ENCODE measurements at places on chromosomes 16 and 17.
A peak's percentile ranks its signal among the peaks of the same experiment; 100 is the strongest.

GRCh38 chr16:9929313-9929712, 252.9 kb downstream of the GRIN2A start:
- DNase-seq = no peak

GRCh38 chr17:70320673-70321345, 151.5 kb downstream of the KCNJ2 start:
- no peak for DNase-seq

GRCh38 chr17:58660621-58661020, 31.2 kb downstream of the TEX14 start:
- DNase-seq = no peak

DNA sequence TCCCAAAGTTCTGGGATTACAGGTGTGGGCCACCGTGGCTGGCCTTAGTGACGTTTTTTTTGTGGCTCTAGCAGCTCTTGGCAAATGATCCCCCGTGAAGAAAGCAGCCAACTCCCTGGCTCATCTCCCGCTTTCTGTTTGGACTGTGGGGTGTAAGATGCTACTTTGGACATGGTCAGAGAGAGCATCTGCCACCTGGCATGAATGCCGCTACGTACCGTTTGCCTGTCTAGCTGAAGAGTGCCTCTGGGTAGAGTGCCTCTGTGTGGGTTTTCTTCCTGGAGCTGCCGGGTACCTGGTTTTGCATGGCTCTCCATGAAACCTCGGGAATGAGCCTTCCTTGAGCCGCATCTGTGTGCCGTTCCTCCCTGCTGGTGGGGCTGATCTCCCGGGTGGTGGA, 34.3 kb downstream of the NDEL1 start:
- no peak for DNase-seq

- DNase-seq = no peak
These were observed 83.3 kb upstream of the IRX3 start for GRCh38 chr16:54369861-54370260.

- DNase-seq = no peak
These were observed 76.3 kb downstream of the GAS7 start for GRCh38 chr17:10121971-10122707.

GRCh38 chr17:67221062-67221998, 23.7 kb downstream of the HELZ start:
- DNase-seq = no peak

DNA sequence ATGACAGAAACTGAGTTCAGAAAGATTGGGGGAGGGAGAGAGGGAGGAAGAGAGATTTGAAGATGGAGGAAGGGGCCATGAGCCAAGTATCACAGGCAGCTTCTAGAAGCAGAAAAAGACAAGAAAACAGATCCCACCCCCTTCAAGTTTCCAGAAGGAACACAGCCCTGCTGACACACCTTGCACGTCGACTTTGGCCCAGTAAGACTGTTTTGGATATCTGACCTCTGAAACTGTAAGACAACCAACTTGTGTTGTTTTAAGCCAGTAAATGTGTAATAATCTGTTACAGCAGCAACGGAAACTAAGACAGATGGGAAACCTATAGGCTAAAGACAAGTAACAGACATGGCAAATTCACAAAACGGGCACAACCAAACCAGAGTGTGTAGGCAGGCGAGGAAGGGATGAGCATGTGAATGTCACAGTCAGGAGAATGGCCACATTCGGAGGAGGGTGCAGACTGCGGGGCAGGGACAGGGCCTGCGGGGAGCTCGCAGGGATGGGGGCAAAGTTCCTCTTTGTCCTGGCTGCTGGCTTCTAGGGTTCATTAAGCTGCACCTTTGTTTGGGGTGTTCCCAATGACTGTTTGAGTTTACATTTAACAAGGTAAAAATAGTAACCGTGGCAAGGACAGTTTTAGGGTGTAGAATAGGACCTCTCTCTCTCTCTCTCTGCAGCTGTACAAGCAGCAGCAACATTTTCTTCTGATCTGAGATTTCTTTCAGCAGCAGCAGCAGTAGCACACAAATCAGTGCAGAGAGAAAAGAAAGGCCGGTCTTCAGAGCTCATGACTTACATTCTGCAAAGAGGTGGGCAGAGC, 18.3 kb upstream of the ATP2C2 start:
- DNase-seq = no peak

- DNase-seq = no peak
These were observed 43.8 kb downstream of the ZNRF1 start for GRCh38 chr16:75042426-75043174.

DNA sequence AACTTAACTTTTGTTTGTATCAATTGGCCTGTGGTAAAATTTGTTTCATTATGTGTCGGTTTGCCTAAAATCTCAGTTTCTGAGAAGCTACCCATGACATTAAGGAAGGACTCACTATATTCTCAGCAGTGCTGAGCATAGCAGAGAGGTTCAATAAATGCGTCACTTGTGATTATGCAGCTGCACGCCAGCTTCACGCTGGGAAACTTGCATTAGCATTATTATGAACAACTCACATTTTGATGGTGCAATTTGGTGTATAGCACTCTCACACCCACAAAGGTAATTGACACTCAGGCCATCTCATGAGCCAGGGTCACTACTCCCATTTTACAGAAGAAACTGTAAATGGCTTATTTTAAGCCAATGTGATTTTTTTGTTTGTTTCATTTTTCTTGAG, 80.6 kb upstream of the SALL1 start:
- no peak for DNase-seq

DNA sequence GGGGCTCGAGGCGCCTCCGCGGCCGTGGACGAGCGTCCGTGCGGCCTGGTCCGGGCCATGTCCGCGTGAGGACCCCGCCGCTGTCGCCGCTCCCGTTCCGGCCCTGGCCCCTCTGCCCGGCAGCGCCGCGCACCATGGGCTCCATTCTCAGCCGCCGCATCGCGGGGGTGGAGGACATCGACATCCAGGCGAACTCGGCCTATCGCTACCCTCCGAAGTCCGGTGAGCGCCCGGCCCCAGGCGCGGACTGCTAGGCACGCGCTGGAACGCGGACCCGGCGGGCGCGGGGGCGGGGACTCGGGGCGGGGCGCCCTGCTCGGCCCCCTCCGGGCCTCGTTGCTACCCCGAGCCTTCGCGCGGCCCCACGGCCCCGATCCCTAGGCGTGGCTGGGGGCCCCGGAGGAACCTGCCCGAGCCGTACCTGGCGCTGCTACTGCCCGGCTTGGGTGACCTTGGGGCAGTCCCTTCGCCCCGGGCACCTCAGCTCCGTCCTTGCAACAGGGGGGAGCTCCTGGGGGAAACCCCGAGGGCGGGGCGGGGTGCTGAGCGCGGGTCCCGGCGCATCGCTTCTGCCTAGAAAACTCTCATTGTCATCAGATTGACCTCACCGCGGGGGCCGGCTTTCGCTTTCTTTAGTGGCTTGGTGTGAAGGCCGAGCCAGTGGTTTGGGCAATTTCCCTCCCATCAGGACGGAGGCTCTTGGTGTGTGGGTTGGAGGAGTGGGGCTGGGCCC, 367 bp downstream of the MGRN1 start:
- peak; percentile 31 for DNase-seq

- DNase-seq = no peak
These were observed 23.8 kb downstream of the KDM8 start for GRCh38 chr16:27226976-27227705.

GRCh38 chr17:42708588-42708987, 26.3 kb downstream of the CNTNAP1 start:
- DNase-seq = no peak

- no peak for DNase-seq
These were observed 2.8 kb downstream of the SOCS7 start for GRCh38 chr17:38354466-38354865.

DNA sequence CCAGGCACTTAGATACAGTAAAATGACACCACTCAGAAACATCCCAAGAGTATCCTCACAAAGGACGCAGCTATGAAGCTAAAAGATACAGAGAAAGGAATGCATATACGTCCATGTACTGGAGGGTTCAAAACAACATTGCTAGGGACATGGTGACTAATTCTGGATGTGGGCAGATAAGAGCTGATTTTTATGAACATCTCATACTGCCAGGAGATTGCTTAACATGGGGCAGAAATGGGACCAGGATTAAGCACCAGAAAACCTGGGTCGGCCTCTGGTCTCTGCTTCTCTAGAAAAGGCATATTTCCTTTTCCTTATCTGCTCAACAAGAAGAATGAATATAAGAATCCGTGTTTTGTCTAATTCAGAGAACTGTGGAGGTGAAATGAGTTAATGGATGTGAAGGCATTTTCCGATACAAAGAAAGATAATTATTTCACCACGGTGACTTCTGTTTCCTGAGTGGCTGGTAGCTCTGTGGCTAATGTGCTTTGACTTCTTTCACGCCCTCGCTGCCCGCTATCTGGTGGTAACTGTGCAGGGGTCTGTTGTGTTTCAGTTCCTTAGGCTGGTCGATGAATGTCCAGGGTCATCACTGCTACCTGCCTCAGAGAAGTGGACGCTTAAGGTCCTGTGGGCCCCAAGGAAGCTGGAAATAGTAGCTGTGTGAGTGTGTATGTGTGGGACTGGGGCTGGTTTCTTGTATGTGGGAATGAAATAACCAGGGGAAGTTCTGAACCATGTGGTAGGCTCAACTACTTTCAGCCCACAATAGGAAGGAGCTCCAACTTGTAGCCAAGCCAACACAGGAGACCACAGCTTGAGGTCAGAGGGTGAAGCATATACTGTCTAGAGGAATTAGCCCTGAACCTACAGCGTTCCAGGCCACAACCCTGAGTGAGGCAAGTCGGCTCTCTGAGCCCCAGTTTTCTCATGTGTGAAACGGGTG, 15.8 kb upstream of the CCL5 start:
- no peak for DNase-seq

DNA sequence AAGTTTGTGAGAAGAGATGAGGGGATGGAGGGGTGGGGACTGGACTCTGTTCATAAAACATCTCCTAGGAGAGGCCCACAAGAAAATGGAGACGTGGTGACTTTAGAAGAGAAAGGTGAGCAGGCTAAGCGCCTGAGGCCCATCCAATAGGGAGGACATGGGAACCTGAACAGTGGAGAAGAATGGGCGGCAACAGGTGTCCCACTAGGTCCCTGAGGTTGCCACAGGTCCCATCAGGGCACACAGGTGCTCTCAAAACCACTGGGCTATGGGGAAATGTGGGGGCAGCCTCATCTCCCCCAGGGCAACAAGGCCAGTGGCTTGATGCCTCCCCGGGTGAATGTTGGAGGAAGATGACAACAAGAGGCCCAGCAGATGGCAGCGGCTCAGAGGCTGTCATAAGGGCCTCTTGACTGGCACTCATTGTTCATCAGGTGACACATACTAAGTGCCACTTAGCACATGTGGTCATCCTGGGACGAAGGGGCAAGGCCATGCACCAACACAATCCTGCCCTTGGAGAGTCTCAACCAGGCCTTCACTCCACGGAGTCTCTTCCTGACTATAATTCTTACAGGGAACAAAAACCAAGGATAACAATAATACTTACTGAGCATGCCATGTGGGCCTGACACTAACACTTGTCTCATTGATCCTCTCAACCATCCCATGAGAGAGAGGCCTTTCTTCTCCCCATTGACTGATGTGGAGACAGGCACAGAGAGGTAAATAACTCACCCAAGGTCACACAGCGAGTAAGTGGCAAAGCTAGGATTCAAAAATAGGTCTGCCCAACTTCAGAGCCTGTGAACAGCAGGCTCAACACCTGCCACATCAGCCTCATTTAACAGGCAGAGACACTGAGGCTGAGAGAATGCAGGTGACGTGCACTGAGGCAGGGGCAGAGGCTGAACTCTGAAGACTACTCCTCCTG, 38.0 kb downstream of the CUEDC1 start:
- DNase-seq = no peak

DNA sequence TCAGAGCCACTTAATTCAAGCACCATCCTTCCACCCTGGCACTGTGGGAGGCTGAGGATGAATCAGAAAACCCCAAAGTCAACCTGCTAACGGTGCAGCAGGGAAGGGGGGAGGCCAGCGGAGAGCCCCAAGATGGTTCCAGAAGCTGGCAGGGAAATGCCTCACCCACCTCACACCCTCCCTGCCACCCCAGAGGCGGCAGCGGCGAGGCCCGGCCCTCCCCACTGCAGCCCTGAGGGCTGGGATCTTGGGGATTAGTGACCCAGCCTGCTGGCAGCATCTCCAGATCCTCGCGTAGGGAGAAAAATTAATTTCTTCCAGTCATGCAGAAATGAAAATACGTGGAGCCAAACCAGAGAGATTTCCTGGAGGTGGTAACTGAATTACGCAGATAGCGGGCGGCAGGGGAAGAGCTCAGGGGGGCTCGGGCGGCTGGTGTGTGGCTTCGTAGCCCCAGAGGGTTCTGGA, 38.2 kb downstream of the CBFA2T3 start:
- DNase-seq = no peak

GRCh38 chr16:11005611-11005975, 61.2 kb downstream of the CLEC16A start:
- no peak for DNase-seq

DNA sequence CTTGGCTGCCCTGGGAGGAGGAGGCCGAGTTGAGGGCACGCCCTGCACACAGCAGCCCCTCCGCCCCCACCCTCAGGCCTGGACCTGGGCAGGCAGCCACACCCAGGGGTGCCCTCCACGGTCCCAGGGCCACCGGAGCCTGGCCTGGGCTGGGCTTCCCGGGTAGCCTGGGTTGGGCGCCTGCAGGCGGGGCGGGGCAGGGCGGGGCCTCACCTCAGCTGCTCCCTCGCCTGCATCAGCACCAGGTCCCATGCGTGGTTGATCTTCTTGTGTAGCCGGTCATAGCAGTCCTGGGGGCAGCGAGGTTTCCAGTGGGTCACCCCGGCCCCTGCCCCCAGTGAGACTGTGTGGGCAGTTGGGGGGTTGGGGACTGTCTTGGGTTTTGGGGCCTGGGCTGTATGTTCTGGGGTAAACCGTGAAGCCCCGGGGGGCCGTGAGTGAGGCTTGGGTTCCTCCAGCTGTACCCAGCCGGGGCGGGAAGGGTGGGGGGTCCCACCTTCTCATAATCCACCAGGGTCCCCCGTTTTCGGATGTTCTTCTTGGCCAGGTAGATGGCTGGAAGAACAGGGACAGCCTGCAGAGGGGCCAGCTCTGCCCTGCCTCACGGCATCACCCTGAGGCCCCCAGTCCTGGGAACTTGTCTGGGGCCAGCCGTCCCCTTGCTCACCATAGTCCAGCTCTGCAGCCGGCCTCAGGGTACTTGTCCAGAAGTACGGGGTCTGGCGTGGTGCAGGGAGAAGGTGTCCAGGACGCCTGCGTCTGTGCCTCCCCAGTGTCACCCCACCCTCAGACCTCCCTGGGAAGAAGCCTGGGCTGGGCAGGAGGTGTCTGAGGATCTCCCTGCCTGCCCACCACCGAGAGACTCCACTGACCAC, 2.0 kb downstream of the RGS11 start:
- DNase-seq = no peak

DNA sequence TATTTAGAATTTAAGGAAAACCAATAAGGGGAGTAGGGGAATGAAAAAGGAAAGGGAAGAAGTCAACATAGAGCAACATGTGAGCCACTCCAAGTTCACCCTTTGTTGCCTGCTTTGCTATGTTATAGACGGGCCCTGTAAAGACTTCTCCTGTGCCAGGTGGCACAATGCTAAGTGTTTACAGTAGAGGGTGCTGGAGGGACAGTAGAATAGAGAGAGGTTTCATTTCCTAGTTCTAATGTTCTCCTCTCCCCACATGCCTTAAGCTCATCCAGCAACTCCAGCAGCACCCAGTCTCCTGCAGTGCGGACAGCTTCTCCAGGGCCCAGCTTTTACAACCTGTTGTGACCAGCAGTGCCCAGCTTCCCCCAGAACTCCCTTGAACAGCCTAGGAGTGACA, 468.0 kb downstream of the HS3ST3B1 start:
- no peak for DNase-seq

Data from stimulated activated CD4-positive, alpha-beta T cell treated with anti-CD3 and anti-CD28 coated beads, Interleukin-1b, Interleukin-23, amount 100 ng/mL, for 4 hours (primary cell).